ENCODE measurements at places on chromosomes 12 and 14.

DNA sequence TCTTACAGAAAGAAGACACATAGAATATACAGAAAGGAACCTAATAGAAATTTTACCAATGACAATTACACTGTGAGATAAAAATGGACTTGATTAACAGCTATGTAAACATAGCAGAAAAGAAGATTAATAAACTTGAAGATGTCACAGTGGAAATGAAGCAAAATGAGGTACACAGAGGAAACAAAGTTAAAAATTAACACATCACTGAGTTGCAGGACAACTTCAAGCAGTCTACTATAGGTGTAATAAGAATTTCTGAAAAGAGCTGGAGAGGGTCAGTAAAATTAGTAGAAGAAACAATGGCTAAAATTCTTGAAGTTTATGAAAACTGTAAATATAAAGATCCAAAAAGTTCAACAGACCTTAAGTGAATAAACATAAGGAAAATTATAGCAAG, 738.7 kb downstream of the C12orf50 start:
- DNase-seq = no peak

GRCh38 chr14:53055003-53055402, 98.1 kb downstream of the DDHD1 start:
- DNase-seq = peak; percentile 35

GRCh38 chr12:80763874-80764273, 47.2 kb downstream of the MYF5 start:
- peak; percentile 52 for DNase-seq

DNA sequence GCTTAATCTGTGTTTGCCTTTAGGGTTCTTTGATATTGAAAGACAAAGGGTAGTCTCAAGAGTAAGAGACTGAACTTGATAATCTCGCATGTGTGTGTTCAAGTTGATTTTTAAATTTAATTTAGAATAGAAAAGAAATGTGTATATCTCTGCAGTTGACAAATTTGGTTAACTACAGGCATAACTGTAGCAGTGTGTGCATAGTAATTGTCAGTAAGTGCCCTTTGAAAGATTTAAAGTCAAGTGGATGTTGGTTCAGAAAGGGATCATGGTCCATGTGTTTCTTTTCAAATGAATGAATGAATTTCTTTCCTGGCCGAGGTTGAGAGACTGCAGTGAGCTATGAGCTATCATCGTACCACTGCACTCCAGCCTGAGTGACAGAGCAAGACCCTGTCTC, 49.9 kb upstream of the DYRK2 start:
- DNase-seq = no peak

GRCh38 chr12:41930866-41931437, 213.7 kb downstream of the GXYLT1 start:
- no peak for DNase-seq

DNA sequence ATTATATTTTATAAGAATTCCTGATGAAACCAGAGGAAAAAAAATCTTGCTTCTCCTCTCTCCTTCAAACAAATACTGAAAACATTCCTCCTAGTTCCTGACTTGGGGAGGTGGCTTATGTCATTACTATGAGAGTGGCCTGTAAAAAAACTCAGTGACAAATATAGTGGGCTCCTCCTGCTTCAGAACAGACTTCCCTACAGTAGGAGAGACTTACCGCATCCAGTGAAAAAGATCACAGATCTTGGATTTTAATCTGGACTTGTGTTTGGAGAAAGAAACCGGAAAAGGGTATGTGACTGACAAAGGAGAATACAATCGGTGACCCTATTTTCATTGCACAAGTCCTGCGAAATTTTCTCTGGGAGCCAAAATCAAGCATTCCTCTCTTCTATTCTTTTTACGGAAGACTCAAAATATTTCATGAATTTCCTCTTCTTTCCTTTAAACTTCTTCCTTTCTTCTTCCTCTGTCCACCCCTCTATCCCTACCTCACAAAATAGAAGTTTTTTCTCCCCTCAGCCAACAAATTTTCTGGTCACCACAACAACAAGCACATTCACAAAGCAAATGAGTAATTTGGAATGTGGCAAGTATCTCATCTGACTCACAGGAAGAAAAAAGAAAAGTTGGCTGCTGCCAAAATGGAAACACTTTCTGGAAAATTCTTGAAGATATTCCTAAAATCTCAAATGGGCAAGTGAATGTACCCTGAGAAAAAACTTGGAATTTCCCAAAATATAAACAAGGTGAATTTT, 185.1 kb upstream of the CDKN3 start:
- peak; percentile 83 for DNase-seq
